ENCODE measurements at places on chromosomes 5 and 9.

DNA sequence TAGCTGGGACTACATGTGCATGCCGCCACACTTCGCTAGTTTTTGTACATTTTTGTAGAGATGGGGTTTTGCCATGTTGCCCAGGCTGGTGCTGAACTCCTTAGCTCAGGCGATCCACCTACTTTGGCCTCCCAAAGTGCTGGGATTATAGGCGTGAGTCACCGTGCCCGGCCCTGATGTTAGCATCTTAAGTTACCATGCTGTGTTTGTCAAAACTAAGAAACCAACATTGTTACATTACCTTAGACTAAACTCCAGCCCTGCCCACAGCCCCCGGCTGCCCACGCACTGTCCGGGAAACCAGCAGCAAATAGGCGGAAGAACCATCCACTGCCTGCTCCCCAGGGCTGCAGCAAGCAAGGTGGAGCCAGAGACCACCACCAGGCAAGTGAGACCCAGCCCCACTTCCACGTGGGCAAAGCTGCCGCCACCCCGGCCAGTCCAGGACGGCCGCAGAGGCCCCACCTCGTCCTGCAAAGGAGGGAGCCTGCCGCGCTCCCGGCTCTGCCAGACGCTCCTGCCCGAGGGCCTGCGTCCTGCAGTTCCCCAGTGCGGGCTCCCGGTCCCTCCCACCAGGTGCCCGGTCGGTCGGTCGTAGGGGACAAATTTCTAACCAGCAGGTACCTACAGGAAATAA, 35.7 kb upstream of the TXN start:
- DNase-seq, result no peak

DNA sequence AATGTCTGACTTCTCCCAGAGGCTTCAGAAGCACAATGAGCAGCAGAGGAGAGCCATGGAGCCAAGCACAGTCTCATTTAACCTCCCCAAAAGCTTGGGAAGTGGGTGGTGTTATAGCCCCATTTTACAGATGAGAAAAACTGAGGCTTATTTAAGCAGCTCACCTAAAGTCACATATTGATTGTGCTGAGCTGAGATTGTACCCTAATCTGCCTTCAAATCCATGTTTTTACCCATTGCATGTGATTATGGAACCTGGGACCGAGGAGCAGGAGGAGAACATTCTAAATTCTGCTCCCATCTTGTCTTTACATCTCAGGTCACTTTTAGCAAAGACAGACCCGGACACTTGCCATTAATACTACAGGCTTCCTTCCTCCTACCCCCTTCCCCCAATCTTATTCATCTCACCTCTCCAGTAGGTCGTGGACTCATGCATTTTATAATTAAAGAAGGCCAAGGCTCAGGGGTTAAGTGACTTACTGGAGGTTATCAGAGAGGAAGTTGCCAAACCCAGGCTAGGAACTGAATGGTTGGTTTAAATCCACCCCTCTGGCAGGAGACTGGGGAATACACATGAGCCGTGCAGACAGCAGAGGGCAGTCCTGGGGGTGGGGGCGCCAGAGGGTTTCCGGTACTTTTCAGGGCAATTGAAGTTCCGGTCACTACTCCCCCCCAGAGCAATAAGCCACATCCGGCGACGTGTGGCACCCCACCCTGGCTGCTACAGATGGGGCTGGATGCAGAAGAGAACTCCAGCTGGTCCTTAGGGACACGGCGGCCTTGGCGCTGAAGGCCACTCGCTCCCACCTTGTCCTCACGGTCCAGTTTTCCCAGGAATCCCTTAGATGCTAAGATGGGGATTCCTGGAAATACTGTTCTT, 51.0 kb upstream of the IL17B start:
- DNase-seq, result no peak

DNA sequence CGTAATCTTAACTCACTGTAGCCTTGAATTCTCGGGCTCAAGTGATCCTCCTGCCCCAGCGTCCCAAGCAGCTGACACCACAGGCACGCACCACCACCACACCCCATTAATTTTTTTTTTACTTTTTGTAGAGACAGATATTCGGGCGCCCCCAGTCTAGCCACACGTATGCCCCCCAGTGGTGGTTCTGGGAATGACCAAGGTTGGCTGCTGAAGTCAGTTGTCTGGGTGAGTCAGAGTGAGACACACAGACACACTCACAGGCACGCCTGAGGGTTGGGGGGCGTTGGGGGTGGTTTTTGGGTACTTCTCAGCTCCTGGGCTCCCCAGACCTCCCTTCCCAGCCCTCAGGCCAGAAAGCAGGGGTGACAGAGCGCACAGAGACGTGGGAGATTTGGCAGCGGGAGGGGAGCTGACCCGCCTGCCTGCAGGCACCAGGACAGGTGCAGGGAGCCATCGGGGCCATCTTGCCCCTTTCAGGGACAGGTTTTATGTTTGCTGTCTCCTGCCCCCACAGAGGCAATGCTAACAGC, 4.2 kb upstream of the ENTPD8 start:
- no peak for DNase-seq

DNA sequence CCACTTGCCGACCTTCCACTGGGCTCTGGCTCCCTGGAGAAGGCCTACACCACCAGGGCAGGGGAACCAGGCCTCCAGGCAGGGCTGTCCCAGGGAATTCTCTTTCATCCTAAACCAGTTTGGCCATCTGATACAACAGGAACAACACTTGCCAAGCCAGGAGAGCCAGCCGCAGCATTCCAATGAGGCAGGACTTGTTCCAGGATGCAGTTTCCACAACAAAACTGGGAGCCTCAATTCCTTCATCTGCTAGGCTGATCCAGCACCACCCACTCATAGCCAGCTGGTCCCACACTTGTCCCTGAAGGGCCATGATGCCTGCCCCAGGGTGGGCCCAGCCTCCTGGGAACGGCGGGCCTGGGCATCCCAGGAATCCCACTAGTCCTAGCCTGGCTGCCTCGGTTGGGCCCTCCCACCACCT, 26.0 kb downstream of the BICD2 start:
- DNase-seq, result no peak

- DNase-seq, result no peak
Measured at GRCh38 chr5:33827018-33827707, 64.6 kb downstream of the ADAMTS12 start.

DNA sequence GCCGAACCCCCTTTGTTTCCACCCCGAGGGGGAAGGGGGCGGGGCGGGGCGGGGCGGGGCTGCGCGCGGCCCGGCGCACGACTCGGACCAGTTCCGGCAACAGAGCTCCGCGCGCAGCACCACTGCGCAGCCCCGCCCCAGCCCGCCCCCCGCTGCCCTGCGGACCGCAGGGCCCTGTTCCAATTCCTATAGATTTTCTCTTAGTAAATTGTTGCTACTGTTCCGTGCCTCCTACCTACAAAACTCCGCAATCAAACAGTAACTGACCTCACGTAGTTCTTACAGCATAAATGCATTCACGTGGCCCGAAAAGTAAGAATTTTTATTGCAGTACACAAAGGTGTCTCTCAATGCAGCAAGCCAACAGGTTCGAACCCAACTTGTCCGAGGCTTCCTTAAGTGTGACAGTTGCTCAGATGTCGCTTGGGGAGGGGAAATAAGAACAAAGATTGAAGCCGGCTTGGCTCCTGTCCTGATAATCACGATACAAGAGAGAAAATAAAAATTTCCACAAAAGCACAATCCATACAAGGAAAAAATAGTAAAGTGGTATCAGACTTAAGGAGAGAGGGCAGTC, 1.2 kb upstream of the RNF38 start:
- DNase-seq, result peak; percentile 54

DNA sequence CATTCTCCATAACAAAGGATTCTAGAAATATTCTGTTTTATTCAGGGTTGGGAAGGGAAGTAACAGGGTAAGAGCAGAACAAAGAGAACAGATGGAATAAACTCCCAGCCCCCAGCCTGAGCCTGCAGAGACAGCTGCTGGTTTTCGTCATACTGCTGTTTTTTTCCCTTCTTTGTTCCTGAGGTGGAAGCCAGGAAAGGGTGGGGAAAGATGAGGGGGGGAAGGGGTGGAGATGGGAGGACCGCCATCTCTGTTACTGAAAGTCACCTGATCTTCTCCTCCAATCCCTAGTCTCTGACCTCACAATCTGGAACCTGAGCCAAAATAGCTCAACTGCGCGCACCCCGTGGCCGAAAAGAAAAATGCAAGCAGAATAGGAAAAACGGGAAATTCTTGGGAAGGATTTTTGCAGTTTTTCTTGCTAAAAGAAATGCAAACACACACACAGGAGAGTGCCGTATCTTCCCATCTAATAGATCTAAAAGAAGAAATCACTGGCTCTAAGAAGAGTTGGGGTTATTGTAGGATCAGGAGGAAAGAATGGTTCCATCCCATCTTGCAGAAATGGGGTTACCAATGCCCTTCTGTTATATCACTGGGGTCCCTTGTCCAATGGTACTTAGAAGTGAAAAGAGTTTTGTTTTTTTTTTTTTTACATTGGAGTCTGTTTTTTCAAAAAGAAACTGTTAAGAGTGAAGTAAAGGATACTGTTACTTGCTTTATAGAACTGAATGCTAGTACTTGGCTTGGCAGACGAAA, 57.9 kb downstream of the DIAPH1 start:
- DNase-seq, result peak; percentile 73

DNA sequence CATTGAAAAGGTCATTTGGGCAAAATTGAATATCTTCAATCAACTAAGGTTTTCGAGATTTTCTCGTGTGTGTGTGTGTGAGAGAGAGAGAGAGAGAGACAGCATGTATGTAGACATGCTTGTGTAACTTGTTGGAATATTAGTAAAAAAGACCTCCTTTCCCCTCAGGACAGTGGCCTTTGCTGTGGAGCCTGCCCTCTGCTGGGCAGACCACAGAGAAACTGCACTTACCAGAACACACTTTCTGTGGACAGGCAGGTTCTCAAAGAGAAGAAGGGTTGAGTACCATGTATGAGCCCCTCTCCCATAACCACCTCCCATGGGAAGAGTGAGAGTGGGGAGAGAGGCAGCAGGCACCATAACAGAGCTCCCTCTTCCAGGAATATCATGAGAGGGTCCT, 45.6 kb downstream of the CFAP90 start:
- DNase-seq, result no peak

DNA sequence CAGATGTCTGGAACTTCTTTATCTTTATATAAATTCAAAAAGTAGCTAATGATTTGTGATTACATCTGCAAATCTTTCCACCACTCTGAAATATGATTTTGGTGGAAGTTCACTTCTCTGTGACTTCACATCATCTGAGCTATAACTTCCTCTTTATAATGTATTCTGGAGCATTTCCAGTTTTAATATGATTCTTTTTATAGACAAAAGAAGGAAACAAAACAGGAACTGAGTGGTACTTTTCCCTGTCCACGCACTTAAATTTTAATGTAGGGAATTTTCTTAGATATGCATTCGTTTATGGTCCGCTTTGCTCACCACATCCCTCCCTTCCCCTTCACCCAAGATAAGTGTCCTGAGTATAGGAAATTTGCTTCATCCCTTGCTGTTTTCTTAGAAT, 333.5 kb downstream of the CHSY3 start:
- no peak for DNase-seq

DNA sequence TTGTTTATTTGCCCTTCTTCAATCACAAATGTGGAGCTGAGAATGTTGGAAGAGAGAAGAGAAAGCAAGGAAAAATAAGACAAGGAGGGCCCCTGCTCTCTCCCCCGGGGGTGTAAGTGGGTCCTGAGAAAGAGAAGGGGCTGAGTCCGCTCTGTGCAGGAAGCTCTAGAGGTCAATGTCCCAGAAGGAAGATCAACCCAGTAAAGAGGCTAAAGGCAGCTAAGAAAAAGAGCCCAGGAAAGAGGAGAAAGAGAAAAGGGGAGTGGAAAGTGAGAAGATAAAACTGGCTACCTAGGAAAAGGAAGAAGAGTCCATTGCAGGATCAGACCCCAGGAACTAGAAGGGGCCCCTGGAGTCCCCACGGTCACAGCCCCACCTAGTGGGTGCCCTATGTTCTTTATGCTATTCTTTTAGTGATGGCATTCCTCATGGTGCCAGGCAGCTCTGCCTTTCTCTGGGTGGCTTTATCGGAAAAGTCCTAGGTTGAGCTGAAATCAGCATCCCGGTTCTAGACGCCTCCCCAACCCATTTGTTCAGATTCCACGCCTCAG, 583.4 kb downstream of the ACTL7B start:
- no peak for DNase-seq

DNA sequence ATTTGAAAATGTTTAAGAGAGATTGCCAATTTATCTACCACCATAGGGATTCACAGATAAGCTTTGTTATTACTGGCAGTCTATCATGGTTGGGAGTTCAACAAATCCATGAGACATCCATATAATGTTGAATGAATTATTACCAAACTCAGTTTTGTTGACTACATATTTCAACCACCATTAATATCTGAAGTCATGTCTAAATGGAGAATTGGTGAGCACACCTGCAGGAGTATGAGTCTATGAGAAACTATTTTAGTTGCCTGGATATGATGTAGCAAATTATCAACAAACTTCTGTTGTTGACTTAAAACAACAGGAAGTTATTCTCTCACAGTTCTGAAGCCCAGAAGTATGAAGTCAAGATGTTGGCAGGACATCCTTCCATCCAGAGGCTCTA, 126.8 kb upstream of the FBXL7 start:
- DNase-seq, result no peak

GRCh38 chr5:68653471-68653870, 437.9 kb downstream of the PIK3R1 start:
- DNase-seq, result no peak

GRCh38 chr5:17316970-17317459, 99.6 kb downstream of the BASP1 start:
- DNase-seq, result no peak

GRCh38 chr9:76267284-76267652, 127.0 kb downstream of the RFK start:
- DNase-seq, result no peak

- DNase-seq, result no peak
Measured at GRCh38 chr9:136090056-136090735, 4.9 kb downstream of the NACC2 start.

- DNase-seq, result no peak
Measured at GRCh38 chr5:80191991-80192398, 63.9 kb downstream of the SERINC5 start.

DNA sequence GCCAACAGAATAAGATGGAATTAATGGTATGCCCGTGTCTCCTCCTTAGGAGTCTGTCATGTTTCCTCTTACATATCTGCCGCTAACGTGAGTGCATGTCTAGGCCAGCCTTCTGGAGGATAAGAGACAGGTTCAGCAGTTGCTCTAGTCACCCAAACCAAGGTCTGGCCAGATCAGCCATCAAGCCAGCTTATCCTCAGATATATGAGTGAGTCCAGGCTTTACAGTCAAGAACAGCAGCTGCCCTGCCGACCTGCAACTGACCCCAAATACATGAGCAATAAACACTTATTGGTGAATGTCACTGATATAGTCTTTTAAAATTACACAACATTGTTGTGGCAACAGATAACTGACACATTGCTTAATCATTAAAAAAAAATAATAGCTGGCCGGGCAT, 123.5 kb downstream of the TSSK1B start:
- no peak for DNase-seq

- DNase-seq, result no peak
Measured at GRCh38 chr9:137955224-137955570, 77.6 kb downstream of the CACNA1B start.
